CD4-positive, alpha-beta T cell treated with Interferon gamma for 1 hour (primary cell): ENCODE measurements at places on chromosomes 4 and X.

GRCh38 chr4:84235126-84235944 is 263.8 kb downstream of the NKX6-1 start:
- no peak for DNase-seq

DNA sequence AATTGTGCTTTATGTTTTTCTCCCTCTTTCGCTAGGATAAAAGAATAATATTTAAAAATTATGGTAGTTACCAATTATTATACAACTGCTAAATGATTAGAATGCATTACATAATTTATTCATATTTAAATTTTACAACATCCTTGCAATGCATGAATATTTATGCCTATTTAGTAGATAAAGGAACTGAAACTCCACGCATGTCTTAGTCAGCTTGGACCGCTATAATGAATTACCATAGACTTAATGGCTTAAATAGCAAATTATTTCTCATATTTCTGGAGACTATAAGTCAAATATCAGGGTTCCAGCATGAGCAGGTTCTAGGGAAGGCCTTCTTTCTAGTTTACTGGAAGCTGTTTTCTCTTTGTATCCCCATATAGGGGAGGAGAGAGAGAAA is 1555.4 kb upstream of the ADGRL3 start:
- no peak for DNase-seq

DNA sequence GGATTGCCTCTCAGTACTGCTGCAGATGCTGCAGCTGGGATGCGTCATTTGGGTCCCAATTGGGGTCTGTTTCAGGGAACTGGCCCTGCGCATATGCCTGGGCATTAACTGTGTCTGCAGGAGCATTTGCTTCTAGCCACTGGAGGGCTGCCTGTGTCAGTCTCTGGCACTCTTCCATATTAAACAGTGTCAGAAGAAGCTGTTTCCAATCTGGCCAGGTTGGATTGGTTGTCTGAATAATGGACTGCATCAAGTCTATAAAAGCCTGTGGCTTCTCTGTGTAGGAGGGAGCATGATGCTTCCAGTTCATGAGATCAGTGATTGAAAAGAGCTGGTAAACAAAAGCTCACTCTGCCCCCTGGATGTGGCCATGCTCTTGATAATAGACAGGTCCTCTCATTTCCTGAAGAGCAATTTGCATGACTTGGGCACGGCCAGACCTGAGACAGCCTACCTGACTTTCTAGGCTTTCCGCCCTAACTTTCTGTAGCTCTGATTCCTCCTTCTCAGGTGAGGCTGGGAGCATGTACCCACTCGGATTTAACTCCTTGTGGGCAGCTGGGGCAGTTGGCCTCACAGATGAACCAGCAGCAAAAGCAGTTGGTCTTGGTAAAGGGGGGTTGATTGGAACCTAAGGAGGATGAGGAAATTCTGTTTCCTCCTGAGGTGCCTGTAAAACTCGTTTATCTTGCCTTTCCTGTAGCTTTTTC is 29.2 kb downstream of the SULT1E1 start:
- no peak for DNase-seq

DNA sequence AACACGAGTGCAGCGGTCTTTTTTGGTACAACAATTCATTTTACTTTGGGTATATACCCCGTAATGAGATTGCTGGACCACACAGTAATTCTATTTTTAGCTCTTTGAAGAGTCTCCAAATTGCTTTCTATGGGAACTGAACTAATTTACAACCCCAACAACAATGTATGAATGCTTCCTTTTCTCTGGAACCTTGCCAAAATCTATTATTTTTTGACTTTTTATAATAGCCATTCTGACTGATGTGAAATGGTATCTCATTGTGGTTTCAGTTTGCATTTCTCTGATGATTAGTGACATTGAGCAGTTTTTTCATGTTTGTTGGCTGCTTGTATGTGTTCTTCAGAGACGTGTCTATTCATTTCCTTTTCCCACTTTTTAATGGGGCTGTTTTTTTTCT is 240.8 kb downstream of the STK32B start:
- DNase-seq, result no peak

GRCh38 chr4:99219479-99219878 is 433 bp upstream of the ADH6 start:
- no peak for DNase-seq
